ENCODE measurements at places on chromosomes 12 and 14.
A peak's percentile ranks its signal among the peaks of the same experiment; 100 is the strongest.

- DNase-seq = no peak
Observed at GRCh38 chr14:74835645-74836250, 40.2 kb downstream of the PROX2 start.

GRCh38 chr14:102249041-102249440 lies 55.9 kb downstream of the MOK start:
- no peak for DNase-seq

GRCh38 chr12:57780284-57780897 lies 2.2 kb upstream of the TSFM start:
- DNase-seq = no peak

GRCh38 chr14:102188187-102188586 lies 48.5 kb downstream of the WDR20 start:
- no peak for DNase-seq

DNA sequence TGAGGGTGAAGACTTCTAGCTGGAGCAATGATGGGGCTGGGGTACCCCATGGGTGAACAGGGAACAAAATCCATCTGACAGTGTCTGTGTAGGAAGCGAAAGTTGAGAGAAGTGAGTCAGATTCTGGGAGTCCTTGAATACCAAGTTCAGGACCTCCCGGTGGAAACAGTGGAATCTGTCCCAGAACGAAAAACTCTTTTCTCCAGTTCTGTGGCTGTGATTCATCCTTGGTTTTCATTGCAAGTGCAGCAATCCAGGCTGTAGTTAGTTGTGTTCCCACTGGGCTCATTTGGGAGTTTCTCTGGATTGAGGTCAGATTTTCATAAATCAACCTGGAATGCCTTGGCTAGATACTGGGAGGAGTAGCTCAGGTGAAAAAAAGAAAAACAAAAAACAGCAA lies 120.7 kb downstream of the C12orf75 start:
- DNase-seq = no peak

DNA sequence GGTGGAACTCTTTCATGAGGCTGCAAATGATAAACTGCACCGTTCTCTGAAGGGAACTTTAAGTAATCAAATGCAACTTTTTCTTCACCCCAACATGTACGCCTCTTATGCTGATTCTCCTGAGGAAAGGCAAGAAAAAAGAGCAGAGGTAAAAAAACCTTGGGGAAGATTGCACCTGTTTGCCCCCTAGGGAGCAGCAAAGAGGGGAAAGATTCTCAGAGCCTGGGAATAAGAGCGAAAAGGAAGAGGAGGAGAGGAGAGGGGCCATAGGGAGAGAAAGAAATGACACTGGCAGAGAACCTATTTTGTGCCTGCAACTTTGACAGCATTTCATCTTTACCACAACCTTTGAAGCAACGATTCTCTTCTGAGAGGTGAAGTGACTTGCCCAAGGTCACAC lies 254.6 kb downstream of the KSR2 start:
- no peak for DNase-seq

GRCh38 chr14:66601932-66602578 lies 94.1 kb downstream of the GPHN start:
- DNase-seq = no peak

- DNase-seq = no peak
Observed at GRCh38 chr14:74792249-74793039, 29.3 kb downstream of the YLPM1 start.

DNA sequence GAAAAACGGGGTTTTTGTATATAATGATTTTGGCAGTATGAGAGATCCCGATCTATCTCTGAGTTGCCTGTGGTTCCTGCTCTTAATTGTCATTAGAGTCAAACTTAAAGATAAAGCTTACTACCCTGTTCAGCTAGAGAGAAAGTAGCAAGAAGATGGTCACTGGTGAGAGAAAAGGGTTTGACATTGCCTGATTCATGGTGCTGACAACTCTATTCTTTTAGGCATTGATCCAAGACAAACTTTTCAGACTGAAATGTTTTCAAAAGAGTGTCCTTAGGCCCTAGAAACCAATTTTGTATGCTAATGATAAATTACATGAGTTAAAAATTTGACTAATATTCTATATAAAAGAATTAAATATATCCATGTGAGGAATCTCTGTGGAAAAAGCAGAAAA lies 35.1 kb downstream of the PELI2 start:
- no peak for DNase-seq

GRCh38 chr14:52949711-52950409 lies 990 bp downstream of the FERMT2 start:
- no peak for DNase-seq

GRCh38 chr12:125314051-125314755 lies 249.0 kb downstream of the AACS start:
- DNase-seq = no peak

- no peak for DNase-seq
Observed at GRCh38 chr14:54788701-54789100, 113.9 kb downstream of the GCH1 start.

- DNase-seq = no peak
Observed at GRCh38 chr14:64632056-64632455, 72.2 kb upstream of the PLEKHG3 start.

GRCh38 chr14:94174604-94175010 lies 485 bp downstream of the PPP4R4 start:
- DNase-seq = no peak

GRCh38 chr12:120762086-120762485 lies 36.5 kb downstream of the ACADS start:
- no peak for DNase-seq

GRCh38 chr12:44021471-44021971 lies 185.6 kb downstream of the TMEM117 start:
- no peak for DNase-seq

- no peak for DNase-seq
Observed at GRCh38 chr12:124917135-124917840, 2.8 kb upstream of the UBC start.

DNA sequence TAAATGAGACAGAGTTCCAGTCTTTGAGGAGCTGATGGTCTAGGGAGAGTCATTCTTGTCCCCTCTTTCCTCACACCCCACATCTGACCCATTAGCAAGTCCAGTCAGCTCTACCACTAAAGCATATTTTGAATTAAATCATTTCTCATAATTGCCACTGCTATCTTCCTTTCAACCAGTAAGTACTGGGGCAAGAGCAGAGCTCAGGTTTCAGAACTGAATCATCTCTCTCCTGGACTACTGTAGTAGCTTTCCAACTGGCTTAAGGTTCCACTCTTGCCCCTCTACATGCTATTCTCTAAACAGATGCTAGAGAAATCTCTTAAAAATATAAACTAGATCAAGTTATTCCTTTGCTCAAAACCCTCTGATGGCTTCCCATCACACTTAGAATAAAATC lies 218.3 kb downstream of the TTC6 start:
- DNase-seq = no peak

DNA sequence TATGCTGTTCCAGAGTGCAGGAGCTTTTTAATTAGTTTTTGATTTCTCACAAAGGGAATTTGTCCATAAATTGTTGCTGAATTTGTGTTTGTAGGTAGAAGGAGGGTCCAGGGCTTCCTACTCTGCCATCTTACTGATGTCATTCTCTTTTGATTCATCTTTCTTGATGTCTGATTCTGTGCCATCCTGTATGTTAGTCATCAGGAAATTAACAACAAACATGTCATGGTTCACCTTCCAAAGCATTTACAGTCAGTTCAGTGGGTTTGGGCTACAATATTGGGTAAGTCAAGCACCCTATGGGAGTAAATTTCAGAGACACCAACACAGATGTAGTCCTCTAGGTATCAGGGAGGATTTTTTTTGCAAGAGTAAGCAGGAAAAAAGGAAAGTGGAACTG lies 135.2 kb upstream of the SLC38A2 start:
- DNase-seq = no peak

DNA sequence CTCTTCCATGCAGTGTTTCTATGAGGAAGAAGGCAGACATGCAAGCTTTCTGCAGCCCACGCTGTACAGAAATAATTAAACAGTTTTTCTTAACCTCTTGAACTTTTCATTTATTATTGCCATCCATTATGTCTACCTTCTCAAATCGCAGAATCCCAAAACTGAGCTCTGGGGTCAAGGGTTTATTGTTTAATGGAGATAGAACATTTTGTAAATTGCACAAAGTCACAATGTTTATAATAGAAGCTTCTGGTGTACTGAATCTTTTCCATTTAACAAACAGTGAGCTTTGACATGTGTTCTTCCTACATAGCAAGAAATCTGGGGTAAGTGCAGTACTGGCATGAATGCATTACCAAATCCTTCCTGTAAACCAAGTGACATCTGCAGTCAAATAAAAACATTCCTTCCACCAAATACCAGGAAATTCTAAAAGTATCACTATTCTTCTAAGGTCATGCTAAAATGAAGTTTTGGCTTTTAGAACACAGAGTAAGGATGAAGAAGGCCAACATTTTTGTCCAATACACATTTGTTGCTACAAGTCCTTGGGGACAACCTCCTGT lies 385.3 kb upstream of the DDHD1 start:
- no peak for DNase-seq

DNA sequence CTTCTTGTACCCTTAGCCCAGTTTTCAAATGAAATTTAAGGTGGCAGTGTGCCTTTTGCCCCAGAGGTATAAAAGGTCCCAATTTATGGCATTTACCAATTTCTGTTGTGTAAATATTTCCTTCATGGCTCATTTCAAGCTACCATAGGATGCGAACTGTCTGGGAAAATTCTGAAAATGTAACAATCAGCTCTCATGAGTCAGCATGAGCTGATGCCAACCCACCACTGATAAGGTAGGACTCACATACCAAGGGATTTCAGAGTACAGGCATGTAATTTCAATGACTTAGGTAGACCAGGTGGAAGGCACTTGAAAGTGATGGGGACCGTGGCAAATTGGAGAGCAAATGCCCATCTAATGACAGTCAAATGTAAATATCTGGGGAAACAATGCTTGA lies 169.5 kb downstream of the TTC8 start:
- DNase-seq = peak; percentile 23

- DNase-seq = no peak
Observed at GRCh38 chr12:53195516-53196420, 11.3 kb downstream of the ITGB7 start.

GRCh38 chr14:80942191-80942600 lies 658 bp upstream of the CEP128 start:
- no peak for DNase-seq

- DNase-seq = no peak
Observed at GRCh38 chr14:91898372-91898771, 31.0 kb upstream of the TC2N start.

GRCh38 chr12:44403185-44403584 lies 472.9 kb downstream of the NELL2 start:
- DNase-seq = no peak

GRCh38 chr12:107035733-107036132 lies 48.8 kb upstream of the MTERF2 start:
- no peak for DNase-seq

DNA sequence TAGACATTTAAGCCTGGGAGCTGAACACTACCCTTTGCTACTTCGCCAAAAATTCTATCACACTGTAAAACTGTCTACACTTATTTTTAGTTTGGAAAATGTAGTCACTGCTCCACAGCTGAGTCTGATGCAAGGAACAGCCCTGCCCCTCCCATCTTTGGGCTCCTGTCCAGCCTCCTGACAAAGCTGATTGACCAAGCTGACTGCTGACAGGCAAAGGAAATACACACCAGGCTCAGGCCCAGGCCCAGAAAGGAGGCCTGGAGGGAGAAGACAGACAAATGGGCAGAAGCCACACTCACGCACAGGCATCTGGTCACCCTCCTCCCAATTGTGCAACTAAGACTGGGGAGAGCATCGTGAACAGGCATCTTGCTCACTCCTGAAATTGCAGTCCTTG lies 55.3 kb downstream of the ISCA2 start:
- no peak for DNase-seq

DNA sequence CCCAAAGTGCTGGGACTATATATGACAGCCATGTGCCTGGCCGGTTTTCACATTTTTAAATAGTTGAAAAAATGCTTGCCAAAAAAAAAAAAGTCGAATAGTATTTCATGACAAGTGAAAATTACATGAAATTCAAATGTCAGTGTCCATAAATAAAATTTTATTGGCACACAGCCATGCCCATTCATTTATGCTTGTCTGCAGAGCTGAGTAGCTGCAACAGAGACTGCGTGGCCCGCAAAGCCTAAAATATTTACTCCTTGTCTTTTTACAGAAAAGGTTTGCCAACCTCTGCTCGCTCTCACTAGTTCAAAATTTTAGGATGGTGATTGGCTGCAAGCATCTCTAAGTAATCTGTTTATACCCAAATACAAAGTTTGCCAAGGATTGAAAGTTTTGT lies 49.2 kb downstream of the TESC start:
- DNase-seq = no peak

Data from NCI-H345 (cell line).